Activated naive CD4-positive, alpha-beta T cell treated with anti-CD3 and anti-CD28 coated beads, Interleukin-2, amount 50 U/mL, for 72 hours (primary cell): ENCODE measurements at places on chromosomes 3 and 15.

DNA sequence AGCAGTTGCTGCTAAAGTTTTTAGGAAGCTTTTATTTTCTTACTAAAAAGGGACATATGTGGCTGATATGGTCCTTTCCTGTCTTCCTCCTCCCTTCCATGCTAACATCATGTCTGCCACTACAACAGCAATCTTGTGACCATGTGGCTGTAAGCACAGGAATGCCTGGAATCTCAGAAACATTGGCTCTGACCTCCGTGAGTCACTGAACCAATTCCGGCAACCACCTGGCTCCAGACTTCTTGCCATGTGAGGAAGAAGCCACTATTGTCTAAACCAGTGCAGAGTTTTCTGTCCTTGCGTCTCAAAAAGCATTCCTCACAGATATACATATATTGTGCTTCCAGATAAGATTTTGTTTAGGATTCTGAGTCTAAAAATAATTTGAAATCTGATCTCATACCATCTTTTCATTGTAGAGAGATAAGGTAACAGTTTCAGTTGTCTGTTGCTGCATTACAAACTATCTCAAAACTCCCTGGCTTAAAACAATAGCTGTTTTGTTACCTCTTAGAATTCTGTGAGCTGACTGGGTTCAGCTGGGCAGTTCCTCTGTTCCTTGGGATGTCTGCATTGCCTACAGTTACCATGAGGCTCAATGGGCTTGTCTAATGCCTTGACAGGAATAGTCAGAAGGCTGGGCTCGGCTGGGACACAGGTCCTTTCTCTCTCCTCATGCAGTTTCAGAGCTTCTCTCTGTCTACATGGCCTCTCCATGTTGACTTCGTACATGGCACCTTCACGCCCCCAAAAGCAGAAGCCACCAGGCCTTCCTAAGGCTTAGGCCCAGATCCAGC, 77.3 kb upstream of the MAGI1 start:
- DNase-seq = no peak

DNA sequence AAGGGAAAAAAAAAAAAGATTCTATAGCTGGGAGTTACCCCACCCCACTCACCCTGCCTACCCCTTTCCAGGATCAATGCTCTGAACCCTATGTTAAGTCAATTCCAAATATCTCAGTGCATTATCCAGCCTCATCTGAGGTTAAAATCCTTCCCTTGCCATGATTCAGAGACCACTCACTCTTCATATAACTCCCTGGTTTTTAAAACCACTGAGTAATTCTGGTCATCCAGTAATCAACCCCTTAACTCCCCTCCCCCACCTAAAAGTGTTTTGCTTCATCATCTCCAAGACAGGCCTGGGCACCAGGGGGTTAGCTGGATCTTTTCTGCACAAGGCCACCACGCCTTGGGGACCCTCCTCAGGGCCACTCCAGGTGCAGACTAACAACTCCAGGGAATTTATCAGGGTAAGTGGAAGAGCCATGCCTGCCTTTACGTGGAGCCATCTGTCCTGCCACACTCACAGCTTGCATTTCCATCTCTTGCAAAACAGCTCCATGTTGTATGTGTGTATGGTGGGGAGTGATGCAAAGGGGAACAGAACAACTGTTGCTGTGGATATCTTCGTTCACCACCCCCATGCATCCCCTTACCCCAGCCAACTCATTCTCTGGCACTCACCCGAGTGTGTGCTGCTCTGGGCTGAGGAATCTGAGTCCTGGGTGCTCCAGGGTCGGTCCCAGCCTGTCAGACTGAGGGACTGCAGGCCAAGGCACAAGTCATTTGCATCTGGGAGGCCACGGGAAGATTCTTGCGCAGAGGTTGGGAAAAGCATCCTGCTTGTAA, 30.7 kb upstream of the RPS17 start:
- no peak for DNase-seq

- DNase-seq = no peak
These were observed 45.6 kb downstream of the CDAN1 start for GRCh38 chr15:42691308-42691707.

GRCh38 chr3:142057331-142057725, 92.0 kb downstream of the TFDP2 start:
- DNase-seq = no peak

GRCh38 chr15:43095243-43095642, 10.6 kb downstream of the UBR1 start:
- DNase-seq = no peak

DNA sequence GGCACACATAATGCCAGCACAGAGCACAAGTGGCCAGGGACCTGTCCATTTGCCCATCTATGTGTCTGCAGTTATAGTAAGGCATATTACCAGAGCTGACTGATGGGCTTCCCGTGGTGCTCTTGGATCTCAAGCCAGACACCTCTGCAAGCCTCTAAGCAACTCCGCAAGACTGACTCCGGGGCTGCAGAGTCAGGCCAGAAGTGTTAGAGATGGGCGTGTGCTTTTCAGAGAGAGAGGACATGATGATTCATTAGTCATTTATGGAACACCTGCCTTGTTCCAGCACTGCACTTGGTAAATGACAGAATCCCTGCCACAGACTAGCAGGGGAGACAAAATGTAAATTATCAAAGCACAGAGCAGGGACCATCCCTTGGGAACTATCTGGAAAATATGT, 559.0 kb downstream of the PDCD6IP start:
- no peak for DNase-seq

- no peak for DNase-seq
These were observed 1.8 kb upstream of the CCR1 start for GRCh38 chr3:46209746-46210470.

DNA sequence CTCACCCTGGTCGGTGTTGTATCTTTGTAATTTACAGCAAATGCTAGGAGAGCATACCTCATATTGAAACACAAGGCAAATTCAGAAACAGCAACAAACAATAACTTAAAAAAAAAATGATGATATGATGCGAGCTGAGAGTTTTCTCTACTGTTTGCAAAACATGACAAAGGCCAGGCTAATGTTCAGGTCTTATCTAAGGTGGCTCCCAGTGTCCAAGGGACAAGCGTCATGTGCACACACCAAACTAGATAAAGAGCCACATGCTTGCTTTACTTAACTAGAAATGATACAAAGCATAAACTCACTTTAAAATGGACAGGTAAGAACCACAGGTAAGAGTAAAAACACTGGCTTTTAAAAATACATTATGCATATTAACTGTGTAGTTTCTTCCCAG, 375.9 kb downstream of the FOXP1 start:
- DNase-seq = no peak
